ENCODE measurements at places on chromosomes 6 and 20.

DNA sequence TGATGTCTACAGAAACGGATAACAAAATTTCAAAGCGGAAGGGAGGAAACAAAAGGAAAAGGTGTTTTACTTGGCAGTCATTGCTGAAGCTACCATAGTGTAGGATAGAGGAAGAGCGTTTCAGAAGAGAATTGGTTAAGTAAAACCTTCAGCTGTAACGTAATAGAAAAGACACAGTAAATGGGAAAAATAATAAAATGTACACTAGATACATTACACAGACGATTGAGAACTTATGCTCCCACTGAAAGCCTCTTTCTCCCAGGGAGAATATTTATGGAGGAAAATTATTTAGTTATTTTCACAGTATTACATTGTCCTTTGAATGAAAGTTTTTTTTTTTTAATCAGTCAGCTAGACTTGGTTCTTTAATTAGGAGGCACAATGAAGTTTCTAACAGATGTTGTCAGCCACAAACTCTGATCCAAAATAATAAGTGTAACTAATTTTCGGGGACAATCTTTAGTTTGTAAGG lies 90.7 kb upstream of the PRDM1 start:
- no peak for DNase-seq

DNA sequence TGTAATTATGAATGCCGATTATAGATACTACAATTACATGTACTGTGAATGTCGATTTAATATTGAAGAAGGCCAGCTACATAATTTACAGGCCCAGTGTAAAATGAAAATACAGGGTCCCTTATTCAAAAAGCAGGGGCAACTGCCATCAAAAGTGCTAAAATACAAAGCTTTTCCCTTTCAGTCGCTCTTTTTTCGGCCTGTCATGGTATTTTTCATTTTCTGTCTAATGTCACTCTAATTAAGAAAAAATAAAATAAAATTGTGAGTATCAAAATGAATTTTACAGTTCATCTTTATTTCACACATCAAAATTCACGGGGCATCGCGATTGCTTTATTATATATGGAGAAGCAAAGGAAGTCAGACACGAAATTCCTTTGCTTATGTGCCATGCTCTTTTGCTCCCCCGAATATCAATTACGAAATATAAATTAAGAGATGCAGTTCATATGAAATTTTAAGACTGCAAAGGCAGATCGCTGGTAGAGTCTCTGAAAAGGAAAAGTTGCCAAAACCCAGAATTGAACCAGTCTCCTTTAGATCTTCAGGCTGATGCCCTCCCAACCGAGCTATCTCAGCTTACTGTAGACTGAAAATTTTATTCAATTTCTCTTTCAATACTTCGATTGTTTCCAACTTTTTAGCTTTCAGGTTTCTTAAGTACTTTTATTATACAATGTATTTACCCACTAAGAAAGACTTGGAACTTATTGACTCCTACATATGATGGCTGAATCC lies 197.0 kb downstream of the TRIM27 start:
- DNase-seq: no peak

- DNase-seq: no peak
These were observed 142.6 kb upstream of the ZNF217 start for GRCh38 chr20:53736122-53736756.

DNA sequence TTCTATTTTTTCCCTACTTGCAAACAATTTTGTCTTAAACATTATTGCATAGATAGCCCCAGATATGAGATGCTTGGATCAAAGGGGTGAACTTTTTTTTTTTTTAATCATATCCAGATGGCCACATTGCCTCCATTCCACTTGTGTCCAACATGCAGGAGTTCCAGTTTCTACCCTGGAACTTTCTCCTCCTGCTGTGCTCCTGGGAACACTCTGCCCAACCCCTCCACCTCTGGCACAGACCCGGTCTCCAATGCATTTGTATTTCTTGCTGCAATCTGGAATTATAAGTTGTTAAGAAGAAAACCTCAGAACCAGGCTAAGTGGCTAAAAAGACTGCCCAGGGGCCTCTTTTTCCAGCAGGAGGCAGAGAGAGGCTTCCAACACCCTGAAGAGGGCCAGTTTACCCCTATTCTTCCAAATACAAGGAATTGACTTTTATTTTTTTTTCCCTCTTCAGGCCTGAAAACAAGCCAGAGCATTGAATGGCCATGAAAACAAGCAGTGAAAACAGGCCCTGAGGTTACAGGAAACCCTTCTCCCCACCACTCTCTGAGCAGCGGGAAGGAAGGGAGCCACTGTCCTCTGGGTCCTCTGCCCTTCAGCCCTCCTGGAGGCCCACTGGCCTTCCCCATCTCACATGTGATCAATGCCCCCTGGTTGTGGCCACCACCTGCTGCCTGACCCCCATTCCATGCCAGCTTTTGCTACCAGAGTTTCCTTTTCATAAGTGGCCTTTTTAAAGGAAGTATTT lies 44.3 kb downstream of the PDYN start:
- DNase-seq: no peak

DNA sequence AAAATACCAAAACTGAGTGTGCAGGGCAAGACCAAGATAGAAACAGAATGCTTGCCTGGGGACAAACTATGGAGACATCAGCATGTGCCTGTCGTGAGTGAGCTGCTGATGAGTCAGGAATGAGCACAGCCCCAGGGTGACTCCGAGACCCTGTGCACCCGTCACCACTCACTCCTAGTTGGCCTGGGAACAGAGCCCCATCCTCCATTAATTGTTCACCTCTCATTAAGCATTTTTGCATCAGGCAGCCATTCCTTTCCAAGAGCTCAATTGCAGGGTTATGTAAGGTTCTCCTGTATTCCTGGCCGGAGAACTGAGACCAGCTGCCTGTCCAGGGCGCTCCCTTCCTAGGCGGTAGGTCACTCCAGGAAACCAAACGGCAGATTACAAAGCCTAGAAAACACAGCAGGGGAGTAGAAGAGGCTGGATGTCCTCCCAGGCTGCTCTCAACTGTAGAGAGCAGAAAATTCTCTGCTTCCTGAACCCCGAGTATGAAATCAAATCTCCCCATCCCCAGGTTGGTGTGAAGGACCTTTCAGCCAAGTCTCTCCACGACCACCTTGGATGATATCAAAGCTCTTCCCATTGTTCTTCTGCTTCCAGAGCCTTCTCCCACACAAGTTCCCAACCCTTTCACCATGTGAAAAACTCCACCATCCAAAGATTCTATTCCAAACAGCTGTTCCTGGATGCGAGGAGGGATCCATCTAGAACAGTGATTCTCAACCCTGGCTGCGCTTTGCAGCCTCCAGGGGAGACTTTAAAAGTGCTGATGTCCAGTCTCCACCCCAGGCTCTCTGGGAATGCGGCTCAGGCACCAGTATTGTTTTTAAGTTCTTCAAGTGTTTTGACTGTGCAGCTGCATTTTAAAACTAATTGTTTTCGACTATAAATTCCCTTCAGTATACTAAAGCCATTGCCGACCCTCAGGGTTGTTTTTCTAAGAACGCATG lies 532.6 kb upstream of the JARID2 start:
- peak; percentile 78 for DNase-seq

- DNase-seq: no peak
These were observed 89.4 kb upstream of the ATXN1 start for GRCh38 chr6:16850681-16851026.

- DNase-seq: no peak
These were observed 103.5 kb downstream of the RFPL4B start for GRCh38 chr6:112450663-112451062.

DNA sequence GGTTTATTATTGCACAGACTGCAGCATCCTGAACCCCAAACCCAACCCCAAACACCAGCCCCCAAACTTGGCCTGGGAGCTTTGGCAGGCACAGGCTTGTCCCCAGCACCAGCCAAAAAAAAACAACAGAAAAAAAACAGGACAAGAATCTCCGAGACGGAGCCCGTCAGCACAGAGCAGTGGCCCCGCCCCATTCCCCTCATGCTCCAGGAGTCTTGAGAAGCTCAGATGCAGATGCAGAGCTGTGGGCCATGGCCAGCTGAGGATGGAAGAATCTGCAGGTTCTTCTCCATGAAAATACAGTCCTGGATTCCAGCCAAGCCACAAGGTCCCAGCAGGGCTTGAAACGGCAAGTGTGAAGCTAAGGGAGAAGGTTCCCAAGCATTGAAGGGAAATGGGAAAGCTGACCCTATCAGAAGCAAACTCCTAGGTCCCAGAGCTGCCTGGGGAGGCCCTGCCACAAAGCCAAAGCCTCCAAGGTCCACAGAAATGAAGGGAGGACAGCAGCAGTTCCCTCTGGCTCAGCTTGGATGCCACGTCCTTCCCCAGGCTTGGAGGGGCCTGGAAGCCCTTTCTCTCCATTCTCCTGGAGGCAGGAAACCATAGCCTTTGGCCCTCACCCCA lies 75.2 kb downstream of the JPH2 start:
- DNase-seq: peak; percentile 74

GRCh38 chr6:148769304-148769968 lies 22.6 kb downstream of the UST start:
- no peak for DNase-seq

- DNase-seq: no peak
These were observed 104.8 kb upstream of the EYA4 start for GRCh38 chr6:133136177-133136880.

- no peak for DNase-seq
These were observed 145.9 kb upstream of the FBXL4 start for GRCh38 chr6:99093456-99094190.

GRCh38 chr6:111842891-111843290 lies 30.4 kb downstream of the FYN start:
- DNase-seq: peak; percentile 65

DNA sequence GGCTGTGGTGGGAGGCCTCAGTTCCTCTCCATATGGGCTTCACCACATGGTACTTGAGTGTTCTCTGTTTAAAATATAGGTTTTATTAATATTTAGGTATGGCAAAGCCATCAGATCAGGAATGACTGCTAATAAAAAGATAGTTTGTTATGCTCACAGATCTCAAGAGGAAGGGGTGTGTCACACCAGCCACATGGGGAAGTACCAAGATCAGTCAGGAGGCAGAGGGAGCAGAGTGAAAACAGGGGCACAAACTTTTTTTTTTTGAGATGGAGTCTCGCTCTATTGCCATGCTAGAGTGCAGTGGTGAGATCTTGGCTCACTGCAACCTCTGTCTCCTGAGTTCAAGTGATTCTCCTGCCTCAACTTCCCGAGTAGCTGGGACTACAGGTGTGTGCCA lies 92.1 kb upstream of the GCM1 start:
- DNase-seq: no peak

DNA sequence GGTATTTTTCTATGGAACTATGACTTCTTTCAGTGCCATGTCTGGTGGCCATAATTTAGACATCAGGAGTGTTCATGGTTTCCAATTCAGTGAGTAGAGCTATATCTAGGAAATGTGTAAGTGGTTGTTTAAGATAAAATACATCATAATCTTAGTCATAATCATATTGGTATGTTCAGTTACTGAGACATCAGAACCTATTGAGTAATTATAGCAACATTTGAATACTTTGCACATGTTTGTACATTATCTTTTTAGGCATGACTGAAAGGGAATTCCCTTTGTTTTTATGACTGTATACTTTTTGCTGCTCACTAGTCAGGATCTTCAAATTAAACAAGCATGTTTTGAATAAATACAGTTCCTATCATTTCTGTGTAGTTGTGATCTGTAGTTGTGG lies 64.0 kb downstream of the STXBP5 start:
- DNase-seq: peak; percentile 12

DNA sequence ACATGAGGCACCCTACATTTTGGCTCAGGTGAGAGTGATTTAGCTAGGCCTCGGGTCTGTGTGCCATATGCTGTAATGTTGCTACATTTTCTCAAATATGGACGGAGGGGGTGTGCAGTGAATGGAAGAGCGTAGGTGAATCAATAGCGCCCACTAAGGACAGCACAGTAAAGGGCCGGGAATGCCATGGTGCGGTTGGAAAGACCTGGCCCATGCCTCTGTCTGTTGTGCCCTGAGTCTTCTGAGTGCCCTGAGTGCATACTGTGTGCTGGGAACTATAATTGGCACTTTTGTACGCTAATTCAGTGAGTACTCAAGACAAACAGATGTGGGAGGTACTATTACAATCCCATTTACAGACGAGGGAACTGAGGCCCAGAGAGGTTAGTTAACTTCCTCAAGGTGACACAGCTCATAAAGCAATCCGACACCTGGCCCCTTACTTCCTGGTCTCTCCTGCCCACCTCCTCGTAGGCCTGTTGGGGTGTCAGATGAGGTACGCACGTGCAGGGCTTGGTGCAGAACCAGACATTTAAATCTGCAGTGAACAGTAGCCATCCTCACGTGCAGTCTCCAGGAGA lies 17.3 kb downstream of the SLC22A1 start:
- no peak for DNase-seq

GRCh38 chr6:150698391-150698790 lies 98.7 kb downstream of the PLEKHG1 start:
- no peak for DNase-seq

DNA sequence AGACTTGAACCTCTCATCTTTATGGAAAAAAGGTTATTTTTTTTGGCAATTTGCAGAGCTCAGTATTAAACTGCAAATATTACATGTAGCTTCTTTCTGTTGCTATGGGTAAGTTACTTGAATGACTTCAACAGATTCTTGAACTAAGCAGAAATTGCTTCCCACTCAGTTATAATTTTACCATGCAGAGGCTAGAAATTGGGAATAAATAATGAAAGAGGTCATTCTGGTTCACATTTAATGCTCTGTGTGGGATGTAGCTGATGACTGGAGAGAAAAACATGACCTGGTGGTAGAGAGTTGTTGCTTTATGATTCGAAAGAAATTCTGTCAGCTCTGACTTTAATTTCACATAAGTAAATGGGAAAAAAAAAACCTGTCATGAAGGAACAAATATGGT lies 16.8 kb upstream of the ADGB start:
- no peak for DNase-seq

DNA sequence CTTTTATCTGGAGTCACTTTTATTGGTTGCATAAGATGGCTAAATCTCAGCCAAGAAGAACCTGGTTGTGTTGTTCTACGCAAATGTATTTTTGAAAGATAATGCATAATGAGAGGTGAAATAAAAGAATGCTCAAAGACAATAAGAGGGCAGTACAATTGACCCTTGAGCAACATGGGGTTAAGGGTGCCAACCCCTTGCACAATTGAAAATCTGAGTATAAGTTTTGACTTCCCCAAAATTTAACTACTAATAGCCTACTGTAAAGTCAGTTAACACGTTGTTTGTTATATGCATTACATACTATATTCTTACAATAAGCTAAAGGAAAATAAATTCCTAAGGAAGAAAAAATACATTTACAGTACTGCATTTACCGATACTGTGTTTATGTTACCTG lies 5.9 kb downstream of the RNF146 start:
- DNase-seq: no peak
